ENCODE measurements at places on chromosomes 16 and 17. TPM values are rescaled to one million over a fixed set of nuclear protein-coding genes. Genes with fewer than 3 reads are reported as not detected.

The STX1B gene
- 0.39 TPM for total RNA-seq

The PRCD gene
- 0.35 TPM for total RNA-seq

The AATK gene
- total RNA-seq = 2.1 TPM

The C17orf50 gene
- total RNA-seq = not detected

The TP53TG3B gene
- total RNA-seq = not detected

The NECAB2 gene
- 0.20 TPM for total RNA-seq

The GP2 gene
- not detected for total RNA-seq

The FBXL16 gene
- total RNA-seq = 0.20 TPM

The CD79B gene
- total RNA-seq = 1.5 TPM

The MPP2 gene
- 0.92 TPM for total RNA-seq

The GP1BA gene
- not detected for total RNA-seq

The CD300LG gene
- total RNA-seq = not detected

The TPSG1 gene
- not detected for total RNA-seq

The FAM83G gene
- 13.6 TPM for total RNA-seq

The SLC13A2 gene
- total RNA-seq = not detected

The HOXB6 gene
- 0.11 TPM for total RNA-seq

The SLC5A11 gene
- total RNA-seq = not detected

The SLC47A2 gene
- not detected for total RNA-seq

The CA5A gene
- total RNA-seq = not detected

The ERN2 gene
- total RNA-seq = not detected

The ZNF785 gene
- total RNA-seq = 9.4 TPM

The SECTM1 gene
- total RNA-seq = 2.0 TPM

The OR1D5 gene
- total RNA-seq = not detected

The CCL2 gene
- 135 TPM for total RNA-seq

The OR1A2 gene
- total RNA-seq = not detected

The TSPAN10 gene
- total RNA-seq = 0.14 TPM

The KRT23 gene
- not detected for total RNA-seq

The PLK1 gene
- 47.7 TPM for total RNA-seq

The CORO1A gene
- 1.8 TPM for total RNA-seq

The NPIPB13 gene
- total RNA-seq = 0.46 TPM
